Central memory CD4-positive, alpha-beta T cell (primary cell): ENCODE measurements at places on chromosomes 7 and 10.
A peak's percentile ranks its signal among the peaks of the same experiment; 100 is the strongest.

GRCh38 chr10:29119374-29119773 is 169.5 kb upstream of the LYZL1 start:
- DNase-seq = no peak

DNA sequence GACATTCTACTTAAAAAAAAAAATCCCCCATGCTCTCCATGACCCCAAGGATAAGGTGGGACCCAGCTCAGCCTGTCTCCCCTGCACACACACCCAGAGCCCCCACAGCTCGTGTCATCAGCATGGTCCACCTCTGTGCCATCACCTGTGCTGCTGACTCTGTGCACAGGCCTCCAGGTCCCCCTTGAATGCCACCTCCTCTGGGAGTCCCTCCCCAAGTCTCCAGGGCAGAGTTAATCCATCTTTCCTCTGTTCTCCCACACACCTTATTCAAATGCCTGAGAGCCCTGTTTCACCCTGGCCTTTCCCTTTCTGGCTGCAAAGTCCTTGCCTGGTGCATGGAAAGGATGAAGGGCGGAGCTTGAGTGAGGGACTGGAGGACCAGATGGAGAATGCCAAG is 194.1 kb upstream of the LYZL2 start:
- DNase-seq = no peak

- DNase-seq = no peak
Measured at GRCh38 chr10:133129859-133130495, 30.0 kb upstream of the KNDC1 start.

GRCh38 chr7:43764039-43764761 is 5.7 kb downstream of the BLVRA start:
- no peak for DNase-seq

GRCh38 chr10:63430091-63430998 is 35.4 kb downstream of the JMJD1C start:
- no peak for DNase-seq

- DNase-seq = no peak
Measured at GRCh38 chr10:109698882-109699664, 224.2 kb downstream of the XPNPEP1 start.

DNA sequence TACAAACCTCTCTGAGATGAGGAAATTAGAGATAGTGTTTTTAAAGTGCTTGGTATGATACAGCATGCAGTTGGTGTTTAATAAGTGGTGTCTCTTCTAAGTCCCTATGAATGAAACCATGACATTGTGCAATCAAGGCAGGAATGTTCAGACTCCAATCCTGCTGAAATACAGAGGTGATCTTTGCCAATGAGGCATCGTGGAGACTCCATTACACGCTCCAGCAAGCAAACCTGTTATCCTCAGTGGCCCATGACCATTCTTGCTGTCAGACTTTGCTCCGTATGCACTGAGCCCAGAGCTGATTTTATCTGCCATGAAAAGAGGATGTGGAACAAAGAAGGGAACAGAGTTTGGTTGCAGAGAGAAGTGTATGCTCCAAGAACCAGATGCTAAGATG is 47.3 kb downstream of the CDHR3 start:
- no peak for DNase-seq

- DNase-seq = no peak
Measured at GRCh38 chr10:25038325-25038724, 21.9 kb downstream of the THNSL1 start.

DNA sequence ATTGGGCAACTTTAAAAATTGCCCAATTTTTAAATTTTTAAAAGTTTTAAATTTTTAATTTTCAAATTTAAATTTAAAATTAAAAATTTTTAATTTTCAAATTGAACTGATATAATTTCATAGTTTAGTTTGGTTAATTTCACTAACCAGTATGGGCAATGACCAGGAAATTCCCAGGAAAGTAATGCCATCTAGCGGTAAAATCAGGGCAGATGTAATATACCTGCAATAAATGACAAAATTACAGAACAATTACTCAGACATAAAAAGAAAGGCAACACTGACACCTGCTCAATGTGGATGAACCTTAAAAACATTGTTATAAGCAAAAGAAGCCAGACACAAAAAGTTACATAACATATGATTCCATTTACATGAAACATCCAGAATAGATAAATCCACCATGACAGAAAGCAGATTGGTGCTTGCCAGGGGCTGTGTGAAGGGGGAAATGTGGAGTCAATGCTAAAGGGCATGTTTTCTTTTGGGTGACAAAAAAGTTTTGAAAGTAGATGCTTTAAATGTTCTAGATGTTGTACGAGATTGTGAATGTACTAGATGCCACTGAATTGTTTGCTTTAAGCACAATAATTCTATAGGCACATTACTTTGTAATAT is 28.6 kb upstream of the SLC16A12 start:
- peak; percentile 37 for DNase-seq

- no peak for DNase-seq
Measured at GRCh38 chr10:124672181-124672638, 72.0 kb downstream of the FAM53B start.

GRCh38 chr7:81519886-81520285 is 250.0 kb downstream of the HGF start:
- no peak for DNase-seq

GRCh38 chr10:95798096-95798855 is 42.3 kb downstream of the ENTPD1 start:
- no peak for DNase-seq

DNA sequence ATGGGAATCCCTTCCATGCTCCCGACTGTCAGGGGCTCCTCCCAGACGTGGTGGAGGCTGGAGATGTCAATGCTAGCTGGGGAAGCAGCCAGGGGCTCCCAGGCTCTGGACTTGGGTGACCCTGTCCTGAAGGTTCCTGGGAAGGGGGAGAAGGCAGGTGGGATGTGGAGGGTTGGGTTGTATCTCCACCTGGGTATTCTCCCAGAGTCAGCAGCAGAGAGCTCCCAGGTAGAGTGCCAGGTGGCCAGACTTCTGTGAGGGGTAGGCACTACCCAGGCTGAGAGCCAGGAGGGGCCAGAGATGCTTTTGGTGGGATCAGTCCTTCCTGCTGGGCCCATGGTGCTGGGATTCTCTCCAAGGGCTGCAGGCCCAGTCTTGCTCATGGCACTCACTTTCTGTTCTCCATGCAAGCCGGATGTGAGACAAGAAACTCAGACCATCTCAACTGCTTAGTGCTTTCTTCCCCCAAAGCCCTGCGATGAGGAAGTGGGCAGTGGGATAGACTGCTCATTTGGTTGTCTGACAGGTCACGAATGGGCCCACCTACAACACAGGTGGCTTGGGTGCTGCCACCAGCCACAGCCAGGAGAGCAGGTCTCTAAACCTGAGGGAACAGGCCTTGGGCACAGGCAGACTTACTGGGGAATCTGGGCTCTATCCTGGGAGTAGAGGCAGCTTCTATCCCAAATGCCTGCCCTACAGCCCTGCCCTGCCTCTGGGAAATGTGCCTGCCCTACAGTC is 52.5 kb upstream of the CAMK2B start:
- no peak for DNase-seq

DNA sequence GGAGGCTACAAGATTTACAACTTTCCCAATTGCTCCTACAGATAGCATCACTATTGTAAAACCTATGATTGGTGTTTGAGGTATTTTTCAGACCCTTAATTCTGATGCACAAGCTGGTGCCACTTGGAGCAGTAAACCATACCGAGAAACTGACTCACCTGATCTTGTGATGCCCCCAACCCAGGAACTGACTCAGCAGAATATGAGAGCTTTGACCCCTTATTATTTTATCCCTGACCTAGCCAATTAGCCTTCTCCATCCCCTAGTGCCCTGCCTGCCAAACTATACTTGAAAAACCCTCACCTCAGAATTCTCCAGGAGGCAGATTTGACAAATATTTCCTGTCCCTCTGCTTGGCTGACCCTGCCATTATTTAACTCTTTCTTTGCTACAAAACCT is 585.9 kb upstream of the GHITM start:
- DNase-seq = no peak

DNA sequence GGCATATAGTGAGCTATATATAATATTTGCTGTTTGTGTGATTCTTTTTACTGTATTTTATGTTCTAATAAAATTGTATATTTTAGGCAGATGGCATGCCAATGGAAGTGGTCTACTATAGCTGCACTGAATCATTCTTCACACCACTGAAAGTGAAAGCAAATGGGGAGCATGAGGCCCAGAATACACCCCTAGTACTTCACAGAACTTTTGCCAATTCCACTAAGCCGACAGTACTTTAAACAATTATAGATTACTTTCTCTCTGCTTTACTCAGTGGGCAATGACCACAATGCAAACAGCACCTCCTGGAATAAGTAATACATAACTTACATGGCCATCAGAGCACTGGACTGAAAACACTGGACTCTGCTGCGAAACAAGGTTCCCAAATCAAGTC is 70.2 kb downstream of the ANKRD26 start:
- no peak for DNase-seq

DNA sequence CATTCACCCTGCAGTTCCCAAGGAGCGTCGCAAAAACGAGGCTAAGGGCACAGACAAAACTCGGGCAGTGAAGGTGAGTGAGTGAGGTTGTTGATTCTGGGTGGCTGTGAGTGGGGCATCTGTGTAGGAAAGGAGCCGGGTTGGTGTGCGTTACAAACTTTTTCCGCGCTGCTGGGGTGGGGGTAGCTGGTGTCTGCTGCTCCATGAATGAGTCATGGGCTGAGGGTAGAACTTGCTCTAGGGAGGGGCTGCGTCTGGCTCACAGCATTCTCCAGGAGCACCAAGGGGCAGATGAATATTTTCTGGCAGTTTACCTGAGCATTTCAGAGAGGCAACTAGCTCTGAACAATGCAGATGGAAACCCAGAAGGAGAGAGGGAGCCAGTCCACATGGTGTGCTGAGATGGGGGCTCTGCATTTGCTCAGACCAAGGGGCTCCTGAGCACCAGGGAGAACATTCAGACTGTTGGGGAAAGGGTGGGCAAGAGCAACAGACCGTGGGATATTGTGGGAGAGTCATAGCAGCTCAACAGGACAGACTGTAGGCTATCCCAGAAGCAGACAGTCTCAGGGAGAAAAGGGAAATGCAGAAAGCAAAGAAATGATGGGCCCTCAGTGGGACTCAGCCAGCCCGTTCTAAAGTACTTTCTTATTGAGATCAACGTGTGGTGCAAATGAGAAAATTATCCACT is 18.8 kb downstream of the NOBOX start:
- DNase-seq = no peak

GRCh38 chr10:26860102-26860442 is 686 bp downstream of the ABI1 start:
- DNase-seq = peak; percentile 55
